Immature natural killer cell (primary cell): ENCODE measurements at places on chromosomes 2 and 18.

DNA sequence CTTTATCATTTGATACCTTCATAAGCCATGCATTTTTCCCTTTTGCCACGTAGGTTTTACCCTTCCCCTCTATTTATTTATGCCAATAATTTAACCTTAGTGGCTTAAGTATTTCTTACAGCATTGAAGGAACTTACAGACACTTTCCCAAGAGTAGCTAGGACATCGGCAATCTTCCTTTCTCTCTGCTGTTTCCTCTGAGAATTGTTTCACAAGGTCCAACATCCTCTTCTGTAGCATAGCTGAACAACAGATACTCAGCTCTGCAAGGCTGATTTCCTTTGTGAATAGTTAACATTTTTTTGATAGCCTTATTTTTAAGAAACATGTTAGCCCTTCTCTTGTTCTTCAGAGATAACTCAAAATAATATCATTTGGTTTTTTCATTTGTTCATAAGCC is 1.1 kb upstream of the GCA start:
- peaks cover 9% of the 10 kb centered on the region for H3K27me3 ChIP-seq
- peaks cover 16% of the 10 kb centered on the region for H3K4me1 ChIP-seq
- DNase-seq, result no peak
- no peaks in the 10 kb centered on the region for H3K36me3 ChIP-seq

- H3K4me3 ChIP-seq, result no peak overlapping the region
- peaks cover 2% of the 10 kb centered on the region for H3K27me3 ChIP-seq
- peaks cover 9% of the 10 kb centered on the region for H3K4me1 ChIP-seq
- H3K27ac ChIP-seq, result no peak overlapping the region
- no peak for DNase-seq
These were observed 63.5 kb upstream of the TTN start for GRCh38 chr2:178870703-178871102.

GRCh38 chr2:111957872-111958354 is 59.5 kb downstream of the MERTK start:
- H3K4me3 ChIP-seq, result no peak overlapping the region
- no peak for DNase-seq
- H3K27ac ChIP-seq, result no peak overlapping the region
- H3K4me1 ChIP-seq, result no peaks in the 10 kb centered on the region

DNA sequence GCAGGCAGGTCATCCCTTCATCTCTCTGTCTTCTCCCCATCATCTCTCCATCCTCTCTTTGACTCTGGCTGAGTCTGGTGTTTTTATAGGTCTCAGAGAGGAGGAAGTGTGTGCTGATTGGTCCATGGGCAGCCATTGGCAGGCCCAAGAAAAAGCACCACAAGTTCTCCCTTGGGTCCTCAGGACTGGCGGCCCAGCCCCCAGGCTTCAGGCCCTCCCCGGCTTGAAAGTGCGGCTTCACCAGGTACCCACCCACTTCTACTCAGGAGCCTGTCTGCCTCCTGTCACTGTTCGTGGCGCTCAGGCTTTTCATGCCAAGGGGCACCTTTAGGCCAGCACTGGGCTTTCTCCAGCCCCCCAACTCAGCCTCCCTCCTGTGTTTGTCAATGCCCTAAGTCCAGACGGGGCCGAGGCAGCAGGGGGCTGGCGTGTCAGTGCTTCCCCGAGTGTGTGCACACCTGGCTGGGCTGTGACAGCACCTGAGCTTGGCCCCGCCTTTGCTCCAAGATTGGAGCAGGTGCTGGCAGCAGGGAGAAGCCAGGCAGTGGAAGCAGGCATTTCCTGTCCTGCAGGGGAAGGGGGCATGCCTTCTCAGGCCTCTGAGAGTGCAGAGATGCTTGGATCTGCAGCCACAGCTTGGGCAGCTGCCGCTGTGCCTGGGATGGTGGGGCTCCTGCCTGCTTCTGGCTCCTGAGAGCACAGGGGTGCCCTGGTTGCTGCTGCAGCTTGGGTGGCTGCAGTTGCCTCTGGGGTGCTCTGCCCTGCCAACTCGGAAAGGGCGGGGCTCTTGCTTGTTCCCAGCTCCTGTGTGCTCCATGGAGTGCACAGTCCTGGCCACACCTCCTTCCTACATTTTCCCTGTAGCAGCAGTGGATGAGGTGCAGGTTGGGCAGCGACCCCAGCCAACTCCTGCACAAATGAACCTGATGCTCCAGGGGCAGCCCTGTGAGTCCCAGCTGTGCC is 34.1 kb downstream of the FBXO48 start:
- peak overlapping the region; percentile 55 for H3K27ac ChIP-seq
- H3K27me3 ChIP-seq, result peaks cover 1% of the 10 kb centered on the region
- H3K4me1 ChIP-seq, result peaks cover 25% of the 10 kb centered on the region

DNA sequence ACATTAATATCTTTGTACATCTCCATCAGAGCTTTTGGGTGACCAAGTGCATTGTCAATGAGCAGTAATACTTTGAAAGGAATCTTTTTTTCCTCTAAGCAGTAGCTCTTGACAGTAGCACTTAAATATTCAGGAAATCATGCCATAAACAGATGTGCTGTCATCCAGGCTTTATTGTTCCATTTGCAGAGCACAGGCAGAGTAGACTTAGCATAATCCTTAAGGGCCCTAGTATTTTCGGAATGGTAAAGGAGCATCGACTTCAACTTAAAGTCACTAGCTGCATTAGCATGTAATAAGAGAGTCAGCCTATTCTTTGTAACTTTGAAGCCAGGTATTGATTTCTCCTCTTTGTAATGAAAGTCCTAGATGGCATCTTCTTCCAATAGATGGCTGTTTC is 121.8 kb upstream of the CWC22 start:
- H3K36me3 ChIP-seq, result no peaks in the 10 kb centered on the region
- H3K4me3 ChIP-seq, result no peak overlapping the region
- peaks cover 2% of the 10 kb centered on the region for H3K4me1 ChIP-seq
- no peak for DNase-seq
- no peak overlapping the region for H3K27ac ChIP-seq
- H3K27me3 ChIP-seq, result peaks cover 2% of the 10 kb centered on the region
